ENCODE measurements at places on chromosomes 5 and 9.

- no peak for DNase-seq
Measured at GRCh38 chr9:125372441-125373226, 111.0 kb downstream of the GAPVD1 start.

DNA sequence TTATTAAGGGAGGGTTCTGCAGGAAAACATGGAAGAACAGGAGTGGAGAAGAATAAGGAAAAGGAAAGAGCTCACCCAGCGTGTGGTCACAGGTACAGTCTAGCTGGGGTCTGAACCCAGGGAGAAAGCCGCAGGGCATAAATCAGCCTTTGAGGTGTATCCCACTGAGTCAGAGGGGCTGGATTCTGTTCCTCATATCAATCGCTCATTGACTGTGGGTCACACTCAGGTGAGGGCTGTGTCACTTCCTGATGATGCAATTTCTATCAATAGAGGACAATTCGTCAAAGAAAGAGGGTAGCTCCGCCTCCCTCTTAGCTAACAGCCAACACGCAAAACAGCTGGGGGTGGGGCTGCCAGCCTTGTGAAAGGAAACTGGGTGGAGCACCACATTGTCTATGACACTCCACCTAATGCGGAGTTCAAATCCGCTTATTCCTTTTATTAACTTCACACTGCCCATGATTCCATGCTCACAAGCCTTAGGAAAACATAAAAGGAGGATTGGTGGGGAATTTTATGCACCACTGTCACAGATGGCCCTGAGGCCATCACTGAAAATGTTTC, 176.2 kb downstream of the ICE1 start:
- DNase-seq, result no peak

GRCh38 chr5:10358999-10359398, 5.5 kb downstream of the MARCHF6 start:
- no peak for DNase-seq

GRCh38 chr9:8869812-8870211, 1070.2 kb upstream of the DMAC1 start:
- DNase-seq, result no peak

DNA sequence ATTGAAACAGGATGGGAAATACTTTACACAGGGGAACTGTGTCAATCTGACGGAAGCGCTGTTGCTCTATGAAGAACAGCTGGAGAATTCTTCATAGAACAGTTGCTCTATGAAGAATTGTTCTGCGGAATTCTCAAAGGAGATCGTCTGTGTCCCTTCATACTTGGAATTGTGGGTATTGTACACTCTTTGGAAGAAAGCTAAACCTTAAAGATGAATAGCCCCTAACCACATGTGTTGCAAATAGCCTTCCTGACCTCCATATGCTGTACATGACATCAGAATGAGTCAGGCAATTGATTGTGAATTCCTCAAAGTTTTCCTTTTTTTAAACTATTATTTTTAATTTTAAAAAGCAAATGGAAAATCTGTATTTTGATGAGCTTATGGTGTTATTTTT, 15.6 kb downstream of the NIM1K start:
- no peak for DNase-seq

DNA sequence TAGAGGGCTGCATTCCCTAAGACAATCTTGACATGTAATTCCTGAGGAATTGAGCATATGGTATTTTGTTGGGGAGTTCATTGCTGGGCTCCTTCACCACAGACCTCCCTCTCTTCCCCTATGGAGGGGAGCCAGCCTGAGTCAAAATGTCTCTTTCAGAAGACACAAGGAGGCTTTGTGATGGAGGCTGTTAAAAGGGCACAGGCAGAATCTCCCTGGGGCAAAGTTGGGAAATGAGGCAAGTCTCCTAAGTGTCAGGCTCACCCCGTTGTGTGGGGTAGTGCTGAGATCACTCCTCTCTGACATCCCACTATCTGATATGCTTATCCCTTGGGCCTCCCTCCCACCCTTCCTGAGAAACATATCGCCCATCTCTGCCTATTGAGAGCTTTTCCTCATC, 30.6 kb downstream of the GFRA3 start:
- DNase-seq, result no peak

- DNase-seq, result peak; percentile 44
Measured at GRCh38 chr9:32378496-32378895, 5.9 kb upstream of the ACO1 start.

GRCh38 chr5:154046486-154046885, 7.7 kb downstream of the MFAP3 start:
- no peak for DNase-seq

GRCh38 chr5:158606233-158606632, 493.5 kb downstream of the EBF1 start:
- no peak for DNase-seq

DNA sequence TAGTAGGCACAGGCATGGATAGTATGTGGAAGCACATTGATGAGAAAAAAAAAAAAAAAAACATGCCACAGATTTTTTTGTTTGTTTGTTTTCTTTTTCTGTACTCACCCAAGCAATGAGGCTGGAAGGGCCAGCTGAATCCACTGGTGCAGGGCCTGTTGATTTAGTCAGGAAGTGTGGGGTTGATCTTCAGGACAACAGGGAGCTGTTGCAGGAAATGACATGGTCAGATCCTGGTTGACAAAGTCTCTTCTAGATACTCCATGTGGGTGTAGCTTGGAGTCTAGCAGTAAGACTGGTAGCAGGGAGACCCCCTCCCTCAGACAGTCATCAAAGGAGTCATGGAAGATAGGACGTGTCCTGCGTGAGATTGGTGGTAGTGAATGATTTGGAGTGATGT, 191.8 kb downstream of the PAPPA start:
- no peak for DNase-seq

DNA sequence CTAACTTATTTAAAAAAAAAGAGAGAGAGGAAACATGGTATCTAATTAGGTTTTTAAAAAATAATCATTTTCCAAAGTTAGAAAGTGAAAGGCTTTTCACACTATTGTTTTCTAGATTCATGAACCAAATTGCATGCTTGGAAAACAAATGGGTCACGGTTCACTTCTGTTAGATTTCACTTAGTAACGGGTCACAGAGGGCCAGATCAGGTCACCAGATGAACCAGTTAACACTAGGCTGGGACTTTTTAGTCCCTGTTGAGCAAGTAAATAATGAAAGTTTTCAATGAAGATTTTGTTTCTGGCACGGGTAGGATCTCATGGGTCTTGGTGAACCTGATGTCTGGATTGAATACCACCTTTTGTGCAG, 207.2 kb upstream of the RFX3 start:
- no peak for DNase-seq

- DNase-seq, result no peak
Measured at GRCh38 chr9:20884985-20885593, 146.4 kb downstream of the HACD4 start.

All from NCI-H1436 treated with DMSO at 0.1 percent for 48 hours (cell line).